ENCODE measurements at places on chromosomes 13 and 19. TPM values are rescaled to one million over a fixed set of nuclear protein-coding genes. Genes with fewer than 3 reads are reported as not detected.

DNA sequence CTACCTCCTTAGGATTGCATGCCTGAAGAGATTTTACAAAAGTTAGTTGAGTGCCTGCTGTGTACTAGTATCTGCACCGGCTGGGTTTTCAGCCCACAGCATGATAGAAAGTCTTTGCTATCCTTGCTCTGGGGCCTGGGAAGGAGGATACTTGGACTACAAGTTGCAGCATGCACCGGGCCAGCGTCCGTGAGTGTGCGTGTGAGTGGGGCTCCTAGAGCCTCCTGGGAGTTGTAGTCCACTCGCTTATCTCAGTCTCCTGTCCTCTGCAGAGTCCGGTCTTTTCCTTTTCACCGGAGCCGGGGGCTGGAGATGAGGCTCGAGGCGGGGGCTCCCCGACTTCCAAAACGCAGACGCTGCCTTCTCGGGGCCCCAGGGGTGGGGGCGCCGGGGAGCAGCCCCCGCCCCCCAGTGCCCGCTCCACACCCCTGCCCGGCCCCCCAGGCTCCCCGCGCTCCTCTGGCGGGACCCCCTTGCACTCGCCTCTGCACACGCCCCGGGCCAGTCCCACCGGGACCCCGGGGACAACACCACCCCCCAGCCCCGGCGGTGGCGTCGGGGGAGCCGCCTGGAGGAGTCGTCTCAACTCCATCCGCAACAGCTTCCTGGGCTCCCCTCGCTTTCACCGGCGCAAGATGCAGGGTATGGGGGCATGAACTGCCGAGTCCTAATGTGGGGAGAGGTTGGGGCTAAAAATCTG lies 20.6 kb downstream of the BRSK1 start:
- H3K4me1 ChIP-seq: peaks cover 8% of the 10 kb centered on the region
- no peaks in the 10 kb centered on the region for H3K36me3 ChIP-seq
- DNase-seq: no peak
- no peak overlapping the region for H3K27ac ChIP-seq
- H3K4me3 ChIP-seq: no peak overlapping the region

The MRPL4 gene
- total RNA-seq: 66.9 TPM

DNA sequence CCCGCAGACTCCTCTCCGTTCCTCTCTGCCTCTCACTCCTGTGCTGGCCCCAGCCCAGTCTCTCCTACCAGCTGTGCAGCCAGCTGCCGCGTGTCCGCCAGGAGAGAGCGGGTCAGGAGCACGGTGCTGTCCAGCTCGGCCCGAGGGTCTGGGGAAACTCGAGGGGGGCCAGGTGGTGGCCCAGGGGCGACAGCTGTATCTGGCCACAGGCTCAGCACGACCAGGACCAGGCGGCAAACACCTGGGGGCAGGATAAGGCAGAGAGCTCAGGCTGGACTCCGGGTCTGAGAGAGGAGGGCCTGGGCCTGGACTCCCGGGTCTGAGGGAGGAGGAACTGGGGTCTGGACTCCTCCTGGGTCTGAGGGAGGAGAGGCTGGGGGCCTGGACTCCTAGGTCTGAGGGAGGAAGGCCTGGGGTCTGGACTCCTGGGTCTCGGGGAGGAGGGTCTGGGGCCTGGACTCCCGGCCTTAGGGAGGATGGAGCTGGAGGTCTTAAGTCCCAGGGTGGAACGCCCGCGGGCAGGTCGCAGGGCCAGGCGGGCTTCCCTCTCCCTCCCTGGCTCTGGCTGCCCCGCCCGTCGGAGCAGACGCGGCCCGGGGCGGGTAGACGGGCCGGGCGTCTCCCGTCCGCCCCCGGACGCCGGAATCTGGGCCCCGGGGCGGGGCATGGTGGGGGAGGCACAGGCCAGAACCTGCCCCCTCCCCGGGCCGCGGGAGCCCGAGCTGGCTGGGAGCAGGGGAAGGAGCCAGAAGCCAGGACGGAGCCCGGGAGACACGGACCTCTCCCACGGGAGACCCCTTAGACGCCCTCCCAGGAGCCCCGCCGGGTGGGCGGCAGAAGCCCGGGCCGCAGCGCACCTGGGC lies 1.3 kb downstream of the IL11 start:
- no peaks in the 10 kb centered on the region for H3K36me3 ChIP-seq
- no peak overlapping the region for H3K27ac ChIP-seq
- no peak for DNase-seq
- no peak overlapping the region for H3K4me3 ChIP-seq
- peaks cover 13% of the 10 kb centered on the region for H3K4me1 ChIP-seq

DNA sequence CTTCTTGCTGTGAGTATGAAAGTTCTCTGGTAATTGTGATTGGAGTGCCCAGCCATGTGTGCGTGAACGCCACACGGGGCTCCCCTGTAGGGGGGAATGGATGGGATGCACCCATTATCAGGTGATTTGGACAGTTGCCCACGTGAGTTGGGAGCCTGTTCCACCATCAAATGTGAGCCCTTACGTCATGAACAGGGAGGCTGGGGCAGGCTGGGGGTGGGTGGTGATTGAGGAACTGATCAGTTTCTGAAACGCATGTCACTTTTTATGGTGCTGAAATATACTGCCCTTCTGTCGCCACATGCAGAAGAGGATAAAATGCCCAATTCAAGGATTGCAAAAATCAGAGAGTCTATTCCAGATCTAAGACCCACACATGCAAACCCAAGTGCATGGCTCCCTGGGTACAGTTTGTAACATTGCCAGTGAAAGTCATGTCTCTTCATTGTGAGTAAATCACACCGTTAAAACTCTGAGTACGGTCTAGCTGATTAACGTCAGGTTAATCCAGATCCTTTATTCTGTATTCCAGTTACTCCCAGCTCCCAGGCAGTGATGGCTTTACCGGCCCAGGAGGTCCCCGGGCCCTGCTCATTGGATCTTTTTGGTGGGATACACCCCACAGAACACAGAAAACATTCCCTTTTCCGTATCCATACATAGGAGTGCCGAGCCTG lies 90.2 kb downstream of the RAB20 start:
- peak overlapping the region; percentile 73 for H3K4me3 ChIP-seq
- H3K27ac ChIP-seq: peak overlapping the region; percentile 83
- no peaks in the 10 kb centered on the region for H3K27me3 ChIP-seq

- H3K27ac ChIP-seq: no peak overlapping the region
- DNase-seq: peak; percentile 46
- H3K4me1 ChIP-seq: peaks cover 15% of the 10 kb centered on the region
Observed at GRCh38 chr19:50607874-50608785, 31.6 kb downstream of the SYT3 start.

- no peak overlapping the region for H3K27ac ChIP-seq
- no peak for DNase-seq
- H3K4me1 ChIP-seq: no peaks in the 10 kb centered on the region
- H3K4me3 ChIP-seq: no peak overlapping the region
- H3K27me3 ChIP-seq: no peaks in the 10 kb centered on the region
- peaks cover 38% of the 10 kb centered on the region for H3K36me3 ChIP-seq
Observed at GRCh38 chr19:33496038-33496895, 25.3 kb downstream of the PEPD start.

DNA sequence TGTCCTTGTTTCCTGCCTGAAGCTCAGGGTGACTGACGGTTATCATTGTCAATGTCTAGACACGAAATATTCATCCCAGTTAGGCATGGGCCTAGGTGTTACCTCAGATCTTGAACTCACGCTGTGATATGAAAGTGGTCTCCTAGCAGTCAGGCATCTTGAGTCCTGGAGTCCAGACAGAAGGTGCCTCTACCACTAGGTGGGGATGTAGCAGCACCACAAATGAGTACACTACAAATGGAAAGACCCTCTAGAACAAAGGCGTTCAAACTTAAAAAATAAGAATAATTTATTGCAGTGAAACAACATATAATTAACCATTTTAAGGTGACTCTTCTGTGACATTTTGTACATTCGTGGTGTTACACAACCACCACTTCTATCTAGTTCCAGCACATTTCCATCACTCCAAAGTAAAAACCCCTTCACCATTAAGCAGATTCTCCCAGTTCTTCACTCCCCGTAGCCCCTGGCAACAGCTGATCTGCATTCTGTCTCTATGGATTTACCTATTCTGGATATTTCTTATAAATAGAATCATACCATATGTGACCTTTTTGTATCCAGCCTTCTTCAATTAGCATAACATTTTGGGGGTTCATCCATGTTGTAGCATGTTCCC lies 11.9 kb upstream of the FRY start:
- H3K27me3 ChIP-seq: no peaks in the 10 kb centered on the region
- no peaks in the 10 kb centered on the region for H3K36me3 ChIP-seq
- H3K27ac ChIP-seq: no peak overlapping the region
- H3K4me3 ChIP-seq: no peak overlapping the region
- H3K4me1 ChIP-seq: no peaks in the 10 kb centered on the region

The CYP4F8 gene
- total RNA-seq: not detected

GRCh38 chr19:23867895-23868294 lies 46.8 kb upstream of the ZNF726 start:
- H3K27ac ChIP-seq: no peak overlapping the region
- no peaks in the 10 kb centered on the region for H3K27me3 ChIP-seq
- H3K4me3 ChIP-seq: no peak overlapping the region
- H3K4me1 ChIP-seq: no peaks in the 10 kb centered on the region

The TPRX2 gene
- not detected for total RNA-seq

DNA sequence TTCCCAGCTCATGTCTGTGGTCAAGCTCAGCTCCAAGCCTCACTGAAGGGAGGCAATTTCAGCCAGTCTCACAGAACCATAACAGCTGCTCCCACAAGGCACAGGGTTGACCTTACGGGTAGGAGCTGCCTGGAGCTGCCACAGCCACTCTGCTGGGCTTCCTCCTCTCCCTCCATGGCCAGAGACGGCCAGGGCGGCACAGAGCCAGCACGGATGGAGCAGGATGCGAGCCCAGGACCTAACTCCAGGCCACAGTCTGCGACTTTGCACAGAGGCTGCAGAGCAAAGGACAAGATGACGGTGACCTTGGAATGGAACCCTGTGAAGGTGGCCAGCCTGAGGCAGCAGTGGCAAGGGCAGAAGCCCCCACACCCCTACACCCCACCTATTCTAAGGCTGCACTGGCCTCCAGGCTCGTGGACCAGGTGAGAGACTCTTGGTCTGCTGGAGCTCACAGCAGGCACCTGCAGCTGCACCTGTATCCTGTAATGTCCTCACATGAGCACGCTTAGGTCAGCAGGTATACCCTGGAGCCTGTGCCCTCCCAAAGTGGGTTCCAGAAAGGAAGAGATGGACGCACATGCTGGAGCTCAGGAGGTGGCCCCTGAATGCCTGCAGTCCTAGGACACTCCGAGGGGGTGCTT lies 29.6 kb downstream of the ADPRHL1 start:
- H3K4me3 ChIP-seq: no peak overlapping the region
- H3K27ac ChIP-seq: no peak overlapping the region
- no peaks in the 10 kb centered on the region for H3K27me3 ChIP-seq
- no peak for DNase-seq

GRCh38 chr19:50000841-50001557 lies 24.2 kb downstream of the VRK3 start:
- no peak for DNase-seq
- H3K27me3 ChIP-seq: no peaks in the 10 kb centered on the region
- peaks cover 79% of the 10 kb centered on the region for H3K36me3 ChIP-seq
- H3K4me1 ChIP-seq: peaks cover 3% of the 10 kb centered on the region
- H3K27ac ChIP-seq: no peak overlapping the region

The MBD3L3 gene
- total RNA-seq: not detected

The EXOC3L2 gene
- not detected for total RNA-seq

Measured in activated B cell treated with CpG ODN at 0.5 μM for 24 hours (primary cell).